Head of caudate nucleus (tissue), 42 donors: ENCODE measurements at places on chromosomes 1 and 21.

DNA sequence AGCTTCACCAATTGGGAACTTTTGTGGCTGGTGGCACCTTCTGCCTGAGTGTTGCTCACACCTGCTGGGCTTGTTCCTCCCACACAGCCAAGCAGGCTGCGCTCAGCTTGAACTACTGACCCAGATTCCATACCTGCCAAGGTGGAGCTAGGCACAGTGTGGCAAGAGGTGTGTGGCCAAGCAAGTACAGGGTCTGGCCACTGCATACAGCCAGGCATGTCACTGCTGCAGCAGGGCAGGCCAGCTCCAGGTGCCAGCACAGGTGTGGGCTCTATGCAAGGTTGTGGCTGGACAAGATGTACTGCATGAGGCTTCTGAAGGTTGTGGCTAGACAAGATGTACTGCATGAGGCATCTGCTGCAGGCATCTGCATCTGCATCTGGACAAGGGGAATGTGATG lies 1254.8 kb downstream of the AMY1C start:
- no peak for DNase-seq

- no peak for DNase-seq
Observed at GRCh38 chr1:47853059-47853458, 144.1 kb downstream of the TRABD2B start.

DNA sequence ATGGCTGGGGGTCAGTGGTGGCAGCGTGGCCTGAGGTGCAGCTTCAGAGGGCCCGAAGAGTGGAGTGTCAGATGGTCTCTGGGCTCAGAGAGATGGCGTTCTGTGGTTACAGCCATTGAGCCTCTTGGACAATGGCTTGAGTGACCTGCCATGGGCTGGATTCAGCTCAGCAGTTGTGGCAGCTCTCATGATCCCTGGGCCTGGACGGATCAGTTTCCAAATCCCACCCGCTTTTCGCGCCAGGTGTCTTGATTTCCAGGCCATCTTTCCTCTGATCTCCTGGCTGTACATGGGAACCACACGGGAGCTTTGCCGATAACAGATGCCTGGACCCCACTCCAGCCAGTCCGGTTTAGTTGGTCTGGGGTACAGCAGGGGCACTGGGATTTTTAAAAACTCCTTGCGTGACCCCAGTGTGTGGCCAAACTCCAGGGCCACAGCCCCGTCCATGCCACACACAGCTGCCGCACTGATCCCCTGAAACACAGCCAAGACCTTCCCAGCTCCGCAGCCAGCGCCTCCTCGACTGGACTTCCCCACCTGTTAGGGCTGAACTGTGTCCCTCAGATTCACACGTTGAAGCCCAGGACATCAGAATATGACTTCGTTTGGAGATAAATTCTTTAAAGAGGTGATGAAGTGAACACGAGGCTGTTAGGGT lies 67.9 kb downstream of the ATP5PO start:
- no peak for DNase-seq

GRCh38 chr1:76379506-76379905 lies 305.0 kb downstream of the ST6GALNAC3 start:
- DNase-seq, result no peak
